Retinal pigment epithelial cell (primary cell): ENCODE measurements at places on chromosomes 2 and 18.

- DNase-seq = no peak
Measured at GRCh38 chr2:30150786-30151185, 4.0 kb downstream of the YPEL5 start.

- DNase-seq = no peak
Measured at GRCh38 chr2:240135706-240136012, 446 bp downstream of the COPS9 start.

- no peak for DNase-seq
Measured at GRCh38 chr2:219642069-219642454, 14.6 kb downstream of the SLC4A3 start.

GRCh38 chr2:105416156-105416555 lies 17.3 kb upstream of the FHL2 start:
- no peak for DNase-seq

GRCh38 chr2:184004289-184004947 lies 593.9 kb upstream of the ZNF804A start:
- DNase-seq = no peak
